ENCODE measurements at places on chromosomes 2 and 18.

GRCh38 chr2:160660741-160661140 is 167.1 kb upstream of the RBMS1 start:
- DNase-seq: no peak

DNA sequence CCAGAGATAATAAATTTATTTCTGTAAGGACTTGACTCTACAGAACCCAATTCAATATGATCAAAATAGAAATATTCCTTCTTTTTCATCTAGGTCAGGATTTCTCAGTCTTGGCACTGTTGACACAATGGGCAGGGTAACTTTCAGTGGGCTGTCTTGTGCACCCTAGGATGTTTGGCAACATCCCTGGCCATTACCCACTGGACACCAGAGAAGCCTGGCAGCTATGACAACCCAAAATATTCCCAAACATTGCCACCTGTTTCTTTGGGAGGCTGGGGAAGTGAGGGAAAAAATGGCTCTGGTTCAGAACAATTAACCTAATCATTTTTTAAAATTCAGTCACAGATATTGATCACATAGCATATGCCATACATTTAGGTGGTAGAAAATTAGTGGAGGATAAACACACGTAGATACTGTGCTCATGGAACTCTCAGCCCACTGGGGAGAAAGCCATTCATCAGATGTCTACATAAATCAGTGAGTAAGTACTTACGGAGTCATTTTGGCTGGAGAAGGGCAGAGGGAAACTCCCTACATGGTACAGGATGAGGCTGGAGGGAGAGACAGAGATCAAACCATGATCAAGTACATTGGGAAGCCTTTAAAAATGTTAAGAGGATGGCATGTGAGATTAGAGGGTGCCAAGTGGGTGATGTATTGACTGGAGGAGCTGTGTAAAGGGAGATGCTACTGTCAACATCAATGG is 718 bp upstream of the TNP1 start:
- no peak for DNase-seq

DNA sequence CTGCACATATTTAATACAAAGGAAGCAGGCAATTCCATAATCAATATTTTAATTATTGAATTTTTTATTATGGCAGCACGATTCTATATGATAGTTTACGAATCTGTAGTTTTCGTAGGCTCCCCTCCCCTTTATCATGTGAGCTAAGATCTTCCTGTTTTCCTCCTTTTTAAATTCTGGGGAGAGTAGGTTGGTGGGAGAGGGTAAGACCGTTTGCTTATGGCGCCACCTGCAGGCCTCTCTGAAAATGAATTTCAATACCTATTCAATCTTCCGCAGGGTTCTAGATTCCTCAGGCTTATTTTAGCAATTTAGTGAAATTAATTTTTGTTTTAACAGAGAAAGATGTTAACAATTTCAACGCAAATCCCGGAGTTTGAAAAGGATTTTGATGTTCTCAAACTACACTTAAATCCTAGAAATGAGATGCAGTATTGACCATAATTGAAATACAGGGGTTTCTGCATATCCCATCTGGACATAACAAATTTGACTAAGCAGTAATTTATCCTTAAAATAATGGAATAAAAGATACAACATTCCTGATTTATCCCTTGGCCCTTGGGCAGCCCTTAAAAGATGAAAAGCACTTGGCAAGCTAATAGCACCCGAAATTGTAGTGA is 12.8 kb upstream of the GBX2 start:
- DNase-seq: no peak

- DNase-seq: no peak
These were observed 91.4 kb downstream of the LYPD6 start for GRCh38 chr2:149421791-149422190.

- no peak for DNase-seq
These were observed 178.0 kb downstream of the ICOS start for GRCh38 chr2:204114295-204115136.

DNA sequence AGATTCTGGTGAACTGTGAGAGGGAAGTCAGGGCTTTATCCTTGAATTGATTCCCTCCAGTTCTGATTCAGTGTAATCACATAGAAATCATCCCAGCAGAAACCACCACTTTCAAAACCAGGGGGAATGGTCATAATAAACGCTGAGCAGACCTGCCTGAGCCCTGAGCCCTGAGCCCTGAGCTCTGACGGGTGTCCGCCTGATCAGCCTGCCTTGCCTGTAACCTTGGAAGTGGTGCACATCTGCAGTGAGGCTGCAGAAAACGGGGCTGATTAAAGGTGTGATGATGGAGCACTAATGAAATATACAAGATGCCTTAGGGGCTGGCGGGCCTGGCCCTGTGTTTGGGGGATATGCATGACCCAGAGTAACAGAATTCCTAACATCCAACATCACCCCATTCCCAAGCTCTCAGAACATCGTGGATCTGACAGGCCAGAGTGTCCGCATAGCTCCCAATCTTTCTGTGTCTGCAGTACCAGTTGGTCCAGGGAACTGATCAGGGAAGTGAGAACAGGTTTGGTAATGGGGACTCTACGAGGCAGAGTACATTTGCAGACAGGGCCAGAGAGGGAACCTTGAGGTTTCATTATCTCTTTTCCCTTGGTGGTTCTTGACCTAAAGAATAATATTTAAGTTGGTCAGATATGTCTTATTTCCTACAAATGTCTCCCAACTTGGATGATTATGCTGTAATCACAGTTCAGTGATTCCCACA is 37.8 kb downstream of the KCTD18 start:
- no peak for DNase-seq

DNA sequence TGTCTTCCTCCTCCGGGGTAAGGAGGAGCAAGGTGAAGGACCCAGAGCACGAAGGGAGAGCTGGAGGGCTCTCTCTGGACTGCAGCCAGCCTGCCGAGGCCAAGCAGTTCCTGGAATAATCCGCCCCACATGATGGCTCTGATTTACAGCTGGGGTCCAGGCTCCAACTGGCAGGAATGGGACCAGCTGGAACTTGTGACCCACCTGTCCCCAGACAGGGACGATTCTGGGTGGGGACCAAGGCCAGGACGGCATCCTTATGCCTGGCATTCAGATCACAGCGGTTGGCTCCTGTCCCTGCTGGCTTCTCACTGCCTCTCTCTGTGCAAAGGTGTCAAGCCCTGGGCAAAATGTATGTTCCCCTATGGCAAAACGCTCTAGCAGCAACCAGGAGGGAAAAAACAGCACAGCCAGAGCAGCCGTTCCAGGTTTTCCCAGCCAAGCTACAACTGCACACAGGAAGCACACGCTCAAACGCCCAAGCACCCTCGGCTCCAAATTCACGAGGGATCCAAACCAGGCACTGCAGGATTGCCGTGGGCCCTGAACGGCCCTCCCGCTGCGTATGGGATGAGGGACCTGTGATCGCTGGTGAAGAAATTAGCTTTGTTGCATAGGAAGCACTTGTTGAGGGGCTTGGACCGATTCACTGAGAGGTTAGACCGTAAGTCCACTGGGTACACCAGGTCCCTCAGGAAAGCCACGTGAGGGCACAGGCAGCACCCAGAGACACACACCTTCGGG is 35.8 kb downstream of the FAM178B start:
- peak; percentile 45 for DNase-seq

GRCh38 chr2:233209117-233209532 is 42.3 kb upstream of the ATG16L1 start:
- no peak for DNase-seq

- no peak for DNase-seq
These were observed 12.9 kb downstream of the ID2 start for GRCh38 chr2:8694737-8695136.

DNA sequence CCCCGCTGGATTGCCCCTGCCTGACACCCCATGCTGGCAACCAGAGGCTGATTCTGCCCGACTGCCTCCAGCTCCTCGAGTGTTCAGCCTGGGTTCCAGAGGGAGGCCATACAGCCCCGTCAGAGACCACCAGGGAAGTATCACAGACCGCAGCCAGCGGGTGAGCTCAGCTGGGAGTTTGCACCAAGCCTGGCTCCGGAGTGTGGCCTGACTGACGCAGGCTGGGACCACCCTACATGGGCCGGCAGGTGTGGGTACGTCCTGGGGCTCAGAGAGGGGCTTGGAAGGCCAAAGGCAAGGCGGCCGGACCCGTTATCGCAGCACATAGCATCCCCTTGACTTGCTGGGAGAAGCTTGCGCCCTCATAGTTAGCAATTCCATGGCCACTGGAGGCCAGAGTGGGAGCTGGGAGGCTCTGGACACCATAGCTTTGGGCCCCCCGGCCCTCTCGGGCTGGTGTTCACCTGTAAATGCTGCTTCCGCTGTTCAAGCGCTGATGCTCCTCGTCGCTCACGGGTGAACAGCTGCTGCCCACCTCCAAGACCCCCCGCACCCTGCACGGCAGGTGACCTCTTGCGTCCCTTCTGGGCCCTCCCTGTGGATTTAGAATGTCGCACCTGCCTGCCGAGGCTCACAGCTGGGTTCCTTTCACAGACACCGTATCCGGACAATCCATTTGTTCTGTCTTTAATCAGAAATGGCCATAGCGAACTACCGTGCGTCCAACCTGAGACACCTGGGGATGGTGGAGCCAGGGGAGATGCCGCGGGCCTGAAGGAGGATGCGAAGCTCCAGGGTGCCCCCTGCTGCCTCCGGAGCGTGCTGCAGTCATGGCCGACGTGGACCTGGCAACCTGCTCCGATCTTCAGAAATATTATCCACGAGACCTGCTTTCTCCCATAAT is 31.2 kb upstream of the SLC66A3 start:
- peak; percentile 49 for DNase-seq

DNA sequence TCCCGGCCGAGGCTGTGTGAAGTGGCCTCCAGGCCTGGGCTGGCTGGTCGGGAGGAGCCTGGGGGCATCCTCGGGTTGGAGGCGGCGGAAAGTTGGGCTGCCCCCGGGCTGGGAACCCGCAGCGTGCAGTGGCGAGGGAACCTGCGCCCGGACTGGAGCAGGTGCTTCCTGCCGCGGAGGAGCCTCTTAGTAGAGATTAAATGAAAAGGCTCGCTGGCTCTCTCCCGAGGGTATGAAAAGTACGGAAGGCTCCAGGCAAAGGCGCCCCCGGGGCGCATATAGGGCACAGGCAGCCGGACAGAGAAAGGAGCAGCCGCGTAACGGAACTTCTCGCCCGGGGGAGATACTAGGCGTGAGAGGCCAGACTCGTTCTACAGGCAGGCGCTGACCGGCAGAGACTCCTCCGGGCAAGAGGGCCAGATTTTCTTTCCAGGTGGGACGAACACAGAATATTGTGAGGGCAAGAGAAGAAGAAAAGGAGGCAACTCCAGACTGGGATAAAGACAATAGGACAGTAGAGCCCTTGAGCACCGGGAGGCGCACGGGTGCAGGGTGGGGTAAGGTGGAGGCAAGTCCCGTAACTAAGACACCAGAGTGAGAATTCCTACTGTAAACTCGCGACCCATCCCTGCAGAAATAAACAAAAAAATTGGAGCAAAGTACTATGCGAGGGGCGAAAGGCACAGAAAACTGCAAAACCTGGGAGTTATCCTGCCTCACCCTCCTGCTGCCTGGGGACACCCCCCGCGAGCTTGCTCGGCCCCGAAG is 816 bp downstream of the CDH2 start:
- no peak for DNase-seq

DNA sequence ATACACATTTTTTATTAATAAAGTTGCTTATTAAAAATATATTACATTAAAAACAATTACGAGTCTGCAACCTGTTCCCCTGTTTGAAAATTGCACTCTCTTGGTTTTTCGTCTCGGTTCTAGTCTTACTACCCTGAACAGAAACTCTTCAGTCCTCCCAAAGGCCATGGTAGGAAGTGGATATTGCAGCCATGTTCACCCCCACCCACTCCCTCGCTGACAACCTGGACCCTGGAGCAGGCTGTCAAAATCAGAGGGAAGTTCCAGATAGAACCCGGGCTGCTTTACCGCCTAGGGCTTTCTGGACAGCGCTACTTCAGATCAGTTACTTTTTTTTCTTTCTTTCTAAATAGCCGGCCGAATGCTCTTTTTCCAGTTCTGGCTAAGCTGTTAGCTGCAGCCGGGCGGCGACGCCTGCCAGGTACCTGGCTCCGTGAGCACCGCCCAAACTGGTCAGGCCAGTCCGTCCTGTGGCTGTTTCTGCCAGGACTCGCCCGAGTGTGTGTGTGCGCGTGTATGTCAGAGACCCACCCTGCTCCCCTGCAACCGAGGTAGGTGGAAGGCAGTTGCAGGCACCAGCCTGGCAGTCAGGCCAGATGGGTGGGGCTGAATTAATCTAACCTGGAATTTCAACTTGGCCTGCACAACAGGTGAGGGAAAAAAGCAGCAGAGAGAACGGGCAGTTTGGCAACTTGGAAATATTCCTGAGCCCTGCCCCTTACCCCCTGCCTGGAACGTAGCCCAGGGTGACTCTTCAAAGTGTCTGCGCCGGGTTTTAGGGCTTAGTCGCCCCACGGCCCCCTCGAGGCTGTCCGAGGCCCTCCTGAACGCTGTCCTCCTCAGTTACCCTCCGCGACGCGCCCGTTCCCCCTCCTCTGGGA is 1.1 kb upstream of the TET3 start:
- DNase-seq: peak; percentile 56

DNA sequence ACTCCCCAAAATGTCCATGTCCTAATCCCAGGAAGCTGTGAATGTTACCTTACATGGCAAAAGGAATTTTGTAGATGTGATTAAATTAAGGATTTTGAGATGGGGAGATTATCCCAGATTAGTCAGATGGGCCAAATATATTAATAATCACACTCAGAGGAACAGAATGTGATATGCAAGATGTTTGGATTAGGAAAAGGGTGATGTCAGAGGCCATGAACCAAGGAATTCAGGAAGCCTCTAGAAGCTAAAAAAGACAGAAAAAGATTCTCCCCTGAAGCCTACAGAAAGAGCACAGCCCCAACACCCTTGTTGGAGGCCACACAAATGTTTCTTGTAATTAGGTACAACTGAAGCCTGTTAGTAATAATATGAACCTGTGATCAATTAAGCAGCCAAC is 13.1 kb downstream of the TMEM131 start:
- DNase-seq: no peak

- no peak for DNase-seq
These were observed 4.9 kb upstream of the PPM1B start for GRCh38 chr2:44163777-44164176.

DNA sequence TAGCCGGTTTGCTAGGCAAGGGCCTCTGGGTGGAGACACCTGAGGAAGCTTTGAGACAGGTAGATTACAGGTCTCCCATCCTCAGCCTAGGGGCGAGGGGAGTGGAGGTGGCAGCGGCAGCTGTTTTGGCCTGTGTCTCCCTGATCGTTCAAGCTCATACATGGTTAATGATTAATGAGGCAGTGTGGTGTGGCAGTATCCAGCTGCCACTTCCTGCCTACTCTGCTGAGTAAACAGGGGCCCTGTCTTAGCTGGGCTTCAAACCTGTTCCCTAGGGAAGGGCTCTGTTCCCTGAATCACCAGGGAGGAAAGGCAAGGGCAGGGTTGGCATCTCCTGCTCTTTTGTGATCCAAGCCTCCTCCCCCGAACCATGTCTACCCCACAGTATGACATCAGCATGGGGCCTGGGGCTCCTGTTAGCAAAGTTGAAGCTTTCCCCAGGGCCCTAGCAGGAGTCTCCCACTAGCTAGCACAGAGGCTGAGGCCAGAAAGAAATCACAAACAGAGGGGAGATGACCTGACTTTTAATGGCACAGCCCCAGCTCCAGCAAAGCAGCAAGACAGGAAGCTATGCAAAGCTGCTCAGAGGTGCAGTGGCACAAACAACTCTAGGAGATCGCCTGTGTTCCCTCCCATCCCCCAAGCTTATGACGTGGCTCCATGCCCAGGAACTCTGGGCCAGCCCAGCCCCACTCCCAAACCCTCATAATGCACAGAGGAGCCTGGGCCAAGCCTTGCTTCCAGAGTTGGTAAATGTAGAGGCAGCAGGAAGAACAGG is 3.7 kb upstream of the TUBA4B start:
- DNase-seq: peak; percentile 53

- DNase-seq: no peak
These were observed 229.2 kb downstream of the SLC4A3 start for GRCh38 chr2:219856602-219857001.

- DNase-seq: peak; percentile 86
These were observed 55.4 kb upstream of the NCOA1 start for GRCh38 chr2:24435391-24436316.

Measured in psoas muscle (tissue), 8 donors.